Activated CD4-positive, alpha-beta T cell treated with anti-CD3 and anti-CD28 coated beads, Interleukin-2, amount 10 ng/mL, durations not matched to agents 7 days and 5 days (primary cell): ENCODE measurements at places on chromosomes 7 and 10. TPM values are rescaled to one million over a fixed set of nuclear protein-coding genes. Genes with fewer than 3 reads are reported as not detected.

- DNase-seq, result peak; percentile 4
These were observed 49.2 kb upstream of the SHH start for GRCh38 chr7:155861480-155861868.

DNA sequence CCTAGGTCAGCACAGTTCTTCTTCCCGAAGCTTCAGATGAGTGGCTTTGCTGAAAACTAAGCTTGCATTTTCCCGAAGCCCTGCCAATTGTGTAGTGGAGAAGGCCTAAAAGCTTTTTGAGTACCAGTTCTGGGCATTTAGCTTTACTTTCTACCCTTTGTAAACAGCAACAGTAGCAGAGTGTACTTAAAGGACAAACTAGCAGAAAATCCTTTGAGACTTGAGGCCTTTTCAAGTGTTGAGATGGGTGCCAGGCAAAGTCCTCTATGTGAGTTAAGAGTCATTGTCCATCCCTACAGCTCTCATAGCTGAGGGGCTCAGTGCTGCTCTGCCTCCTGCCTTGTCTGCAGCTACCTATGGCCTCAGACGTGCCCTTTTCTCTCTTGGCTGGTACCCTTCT, 368.2 kb downstream of the CCSER2 start:
- no peak for DNase-seq

GRCh38 chr7:21084286-21084685, 297.6 kb upstream of the SP8 start:
- DNase-seq, result no peak

DNA sequence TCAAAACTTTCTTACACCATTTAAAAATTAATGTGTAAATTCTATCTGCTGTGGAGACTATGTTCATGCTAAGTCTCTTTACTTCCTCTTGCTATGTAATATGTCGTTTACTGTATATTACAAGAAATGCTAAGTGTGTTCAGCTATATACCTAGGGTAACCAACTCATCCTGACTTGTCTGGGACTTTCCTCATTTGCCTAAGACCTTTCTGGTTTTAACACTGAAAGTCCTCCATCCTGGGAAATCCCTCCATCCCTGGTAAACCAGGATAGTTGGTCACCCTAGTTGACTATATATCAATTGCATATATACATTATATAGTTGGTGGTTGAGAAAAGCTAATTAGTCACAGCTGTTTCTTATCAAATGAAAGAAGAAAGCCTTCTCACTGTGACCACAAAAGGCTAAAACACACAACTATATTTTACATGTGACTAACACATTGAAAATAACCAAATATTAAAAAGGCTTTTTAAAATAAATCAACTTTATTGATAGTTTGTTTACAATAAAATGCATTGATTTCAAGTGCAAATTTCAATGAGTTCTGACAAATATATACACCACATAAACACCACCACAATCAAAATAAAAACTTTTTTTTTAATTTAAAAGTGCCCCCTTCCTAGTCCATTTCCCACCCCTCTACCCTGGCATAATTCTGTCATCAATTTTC, 167.7 kb upstream of the INHBA start:
- DNase-seq, result no peak

- no peak for DNase-seq
These were observed 1.4 kb downstream of the WBP1L start for GRCh38 chr10:102745157-102745556.

DNA sequence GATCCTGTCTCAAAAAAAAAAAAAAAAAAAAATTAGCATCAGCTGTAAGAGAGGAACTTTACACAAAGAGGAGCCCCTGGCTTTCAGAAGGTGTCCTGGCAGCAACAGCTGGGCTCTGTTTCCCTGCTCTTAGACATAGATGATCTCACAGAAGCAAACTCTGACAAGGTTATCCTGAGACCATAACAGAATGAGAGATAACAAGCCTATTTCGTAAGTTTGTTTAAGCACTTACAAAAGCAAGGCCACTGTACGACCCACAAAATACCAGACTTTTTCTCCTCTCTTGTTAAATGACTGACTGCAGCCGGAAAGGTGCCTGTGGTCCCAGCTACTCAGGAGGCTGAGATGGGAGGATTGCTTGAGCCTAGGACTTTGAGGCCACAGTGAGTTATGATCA, 33.3 kb upstream of the OTUD1 start:
- no peak for DNase-seq

DNA sequence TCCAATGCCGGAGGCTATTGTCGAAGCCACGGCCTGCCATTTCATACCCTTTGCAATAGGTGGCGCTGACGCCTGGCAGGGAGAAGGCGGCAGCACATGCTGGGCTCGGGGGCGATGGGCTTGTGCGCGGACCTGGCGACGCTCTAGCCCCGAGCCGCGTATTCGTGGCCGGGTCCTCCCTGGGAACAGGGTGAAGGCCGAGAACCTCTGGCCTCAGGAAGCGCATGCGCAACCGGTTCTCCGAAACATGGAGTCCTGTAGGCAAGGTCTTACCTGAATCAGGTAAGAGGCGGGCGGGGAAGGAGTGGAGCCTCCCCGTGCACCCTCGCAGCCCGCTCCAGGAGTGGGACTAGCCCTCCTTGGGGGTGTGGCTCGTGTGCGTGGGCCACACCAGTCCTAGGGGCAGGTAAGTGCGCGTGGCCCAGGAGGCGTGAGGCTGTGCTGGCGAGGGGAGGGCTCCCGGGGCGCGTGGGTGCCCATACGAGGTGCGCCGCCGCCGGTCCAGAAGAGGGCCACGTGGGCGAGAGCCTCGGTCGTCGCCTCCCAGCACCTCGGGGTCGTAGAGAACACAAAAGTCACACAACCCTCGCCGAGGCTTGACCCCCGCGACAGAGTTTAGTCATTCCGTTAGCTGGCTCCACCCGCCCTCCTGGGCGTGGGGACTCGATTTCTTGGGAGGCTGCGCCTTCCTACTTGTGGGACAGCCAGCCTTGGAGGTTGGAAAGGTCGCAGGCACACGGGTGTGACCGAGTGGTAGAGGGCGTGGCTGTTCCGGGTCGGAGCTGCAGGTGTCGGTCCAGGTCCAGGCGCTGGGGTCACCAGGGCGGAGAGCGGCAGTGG, 5.6 kb upstream of the MEST start:
- peak; percentile 45 for DNase-seq

- no peak for DNase-seq
These were observed 13.2 kb upstream of the CNOT4 start for GRCh38 chr7:135523146-135523545.

LGI1 gene
- total RNA-seq, result not detected

DNA sequence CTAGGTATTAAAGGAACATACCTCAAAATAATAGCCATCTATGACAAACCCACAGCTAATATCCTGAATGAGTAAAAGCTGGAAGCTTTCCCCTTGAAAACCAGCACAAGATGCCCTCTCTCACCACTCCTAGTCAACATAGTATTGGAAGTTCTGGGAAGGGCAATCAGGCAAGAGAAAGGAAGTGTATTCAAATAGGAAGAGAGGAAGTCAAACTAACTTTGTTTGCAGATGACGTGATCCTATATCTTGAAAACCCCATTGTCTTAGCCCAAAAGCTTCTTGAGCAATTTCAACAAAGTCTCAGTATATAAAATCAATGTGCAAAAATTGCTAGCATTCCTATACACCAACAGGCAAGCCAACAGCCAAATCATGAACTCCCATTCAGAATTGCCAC, 131.3 kb downstream of the FANK1 start:
- no peak for DNase-seq

GRCh38 chr10:111077785-111078504, 1.1 kb downstream of the ADRA2A start:
- DNase-seq, result no peak

DNA sequence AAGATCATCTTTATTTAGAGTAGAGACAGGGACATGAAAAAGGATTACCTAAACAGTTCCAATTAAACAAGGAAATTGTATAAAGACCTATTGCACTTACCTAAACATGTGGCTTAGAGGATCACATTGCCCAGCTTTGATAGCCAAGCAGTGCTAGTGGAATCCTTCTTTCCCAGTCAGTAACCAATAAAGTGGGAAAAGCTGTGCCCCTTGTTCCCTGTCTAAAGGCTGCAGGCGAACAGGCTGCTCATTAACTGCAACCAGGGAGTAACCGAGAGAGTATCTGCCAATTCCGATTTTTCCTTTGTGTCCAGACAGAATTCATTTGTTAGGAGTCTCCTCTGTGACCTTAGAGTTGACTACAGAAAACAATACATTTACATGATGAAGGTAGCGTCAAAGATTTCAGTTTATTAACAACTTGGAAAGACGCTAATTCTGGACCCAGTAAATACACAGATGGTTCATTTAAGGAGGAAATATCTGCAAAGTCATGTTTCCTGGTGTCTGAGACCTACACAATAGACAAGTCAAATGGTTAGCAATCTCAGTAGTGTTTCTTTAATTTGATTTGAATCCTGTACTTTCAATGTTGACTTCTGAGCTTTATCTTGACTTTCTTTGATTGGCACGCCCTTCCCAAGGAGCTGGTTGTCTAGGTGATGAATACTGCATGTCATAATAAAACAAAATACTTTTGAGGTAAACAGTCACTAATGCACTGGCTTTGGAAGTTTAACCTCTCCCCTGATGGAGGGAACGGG, 57.3 kb upstream of the MET start:
- no peak for DNase-seq

GRCh38 chr7:101740981-101741725, 76.3 kb upstream of the CUX1 start:
- DNase-seq, result peak; percentile 38

PLXDC2 gene
- not detected for total RNA-seq

- no peak for DNase-seq
These were observed 812 bp downstream of the PROSER2 start for GRCh38 chr10:11823989-11824346.

PPP1R3A gene
- not detected for total RNA-seq

GRCh38 chr7:55569797-55570196, 2.5 kb downstream of the VOPP1 start:
- DNase-seq, result no peak
